Islet precursor cell (in vitro differentiated cells): ENCODE measurements at places on chromosomes 3 and 15.
A peak's percentile ranks its signal among the peaks of the same experiment; 100 is the strongest.

DNA sequence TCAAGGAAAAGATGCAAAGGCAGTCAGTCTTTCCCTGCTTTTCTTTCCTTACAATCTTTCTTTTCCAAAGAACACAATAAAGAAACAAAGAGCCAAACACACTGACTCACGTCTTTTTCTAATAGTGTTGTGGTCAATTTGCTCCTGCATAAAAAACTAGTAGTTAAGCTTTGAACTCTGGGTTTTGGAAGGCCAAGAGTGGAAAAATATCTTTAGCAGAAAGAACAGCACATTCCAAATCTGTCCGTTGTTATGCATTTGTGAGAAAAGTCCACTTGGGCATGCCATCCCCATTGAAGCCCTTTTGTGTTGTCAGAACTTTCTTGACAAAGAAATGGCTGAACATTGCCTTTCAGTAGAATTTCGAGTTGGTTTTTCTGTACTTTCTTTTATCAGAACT, 18.2 kb downstream of the COL8A1 start:
- no peak for DNase-seq

DNA sequence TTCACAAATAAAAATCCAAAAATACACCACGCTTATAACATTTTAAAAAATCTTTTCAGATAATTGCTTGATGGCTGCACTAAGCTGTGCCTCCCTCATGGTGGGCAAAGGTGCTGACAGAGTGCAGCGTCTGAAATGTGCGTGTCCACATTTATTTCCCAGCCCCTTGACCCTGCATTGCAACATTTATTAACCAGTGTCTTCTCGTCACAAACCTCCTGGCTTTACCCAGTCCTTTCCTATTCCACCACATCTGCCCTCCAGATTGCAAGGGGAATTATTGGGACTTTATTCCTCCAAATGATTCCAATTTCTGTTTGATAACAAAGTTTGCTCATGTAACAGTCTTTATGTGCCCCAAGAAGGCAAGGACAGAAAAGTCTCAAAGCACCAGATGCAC, 5.5 kb downstream of the RASGRP1 start:
- DNase-seq: no peak

GRCh38 chr3:171528102-171528501, 67.9 kb upstream of the TNIK start:
- DNase-seq: no peak

- no peak for DNase-seq
Measured at GRCh38 chr3:45546716-45547701, 47.5 kb upstream of the LIMD1 start.

DNA sequence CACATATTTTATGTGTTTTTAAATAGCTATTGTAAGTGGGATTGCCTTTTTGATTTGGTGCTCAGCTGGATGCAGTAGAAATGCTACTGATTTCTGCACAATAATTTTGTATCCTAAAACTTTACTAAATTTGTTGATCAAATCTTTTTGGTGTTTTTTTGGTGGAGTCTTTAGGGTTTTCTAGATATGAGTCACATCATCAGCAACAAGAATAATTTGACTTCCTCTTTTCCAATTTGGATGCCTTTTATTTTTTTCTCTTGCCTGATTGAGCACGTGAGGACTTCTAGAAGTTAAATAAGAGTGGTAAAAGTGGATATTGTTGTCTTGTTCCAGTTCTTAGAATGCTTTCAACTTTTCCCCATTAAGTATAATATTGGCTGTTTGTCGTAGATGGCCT, 51.3 kb downstream of the TLNRD1 start:
- no peak for DNase-seq

GRCh38 chr3:12655701-12656100, 8.2 kb downstream of the RAF1 start:
- DNase-seq: no peak

- DNase-seq: no peak
Measured at GRCh38 chr3:46527239-46527638, 29.5 kb downstream of the RTP3 start.

GRCh38 chr3:156321945-156322344, 201.6 kb downstream of the KCNAB1 start:
- no peak for DNase-seq

GRCh38 chr3:37338500-37338899, 164.1 kb upstream of the LRRFIP2 start:
- no peak for DNase-seq

- DNase-seq: peak; percentile 30
Measured at GRCh38 chr3:54988838-54989630, 61.2 kb upstream of the LRTM1 start.

GRCh38 chr15:48541341-48542278, 103.9 kb downstream of the FBN1 start:
- DNase-seq: no peak

GRCh38 chr15:49383266-49383665, 39.8 kb upstream of the FGF7 start:
- DNase-seq: no peak

- DNase-seq: peak; percentile 92
Measured at GRCh38 chr3:46386205-46386604, 15.5 kb downstream of the CCR5 start.
